ENCODE measurements at places on chromosomes 7 and 10.

GRCh38 chr10:12846718-12847117, 154.8 kb downstream of the CCDC3 start:
- DNase-seq = no peak

DNA sequence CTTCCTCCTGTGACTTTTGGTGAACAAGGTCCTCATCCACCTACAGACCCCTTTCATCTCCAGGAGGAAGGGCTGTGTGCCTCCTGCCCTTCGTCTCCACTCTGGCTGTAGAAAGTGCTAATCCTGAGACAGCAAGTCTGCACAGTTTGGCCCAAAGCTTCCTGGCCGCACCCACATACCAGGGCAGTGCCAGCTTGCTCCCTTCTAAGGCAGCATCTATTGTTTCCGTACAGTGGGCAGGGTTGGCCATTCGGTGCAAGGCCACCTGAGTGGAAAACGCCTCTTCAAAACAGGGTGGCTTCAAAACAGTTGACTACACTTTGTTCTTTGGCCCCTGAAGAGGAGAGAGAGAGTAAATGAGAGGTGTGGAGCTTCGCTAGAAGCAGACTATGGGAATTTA, 134.1 kb upstream of the KLF14 start:
- no peak for DNase-seq

DNA sequence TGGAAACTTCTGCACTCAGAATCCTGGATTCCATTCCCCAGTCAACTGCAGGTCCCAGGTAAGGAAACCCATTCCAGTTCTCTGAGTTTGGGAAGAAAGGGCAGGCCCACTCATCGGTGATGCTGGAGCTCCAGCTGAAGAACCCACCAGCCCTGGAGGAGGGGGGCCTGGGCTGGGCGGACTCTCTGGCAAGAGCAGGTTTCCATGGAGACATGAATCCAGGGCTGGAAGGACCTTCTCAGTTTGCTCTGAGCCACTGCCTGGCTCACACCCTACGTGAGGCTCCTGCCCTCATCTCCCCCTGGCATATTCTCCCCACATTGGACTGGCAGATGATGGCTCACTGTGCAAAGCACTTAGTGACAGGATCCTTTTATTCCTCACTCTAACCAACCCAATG, 73.3 kb upstream of the CPXM2 start:
- DNase-seq = no peak

DNA sequence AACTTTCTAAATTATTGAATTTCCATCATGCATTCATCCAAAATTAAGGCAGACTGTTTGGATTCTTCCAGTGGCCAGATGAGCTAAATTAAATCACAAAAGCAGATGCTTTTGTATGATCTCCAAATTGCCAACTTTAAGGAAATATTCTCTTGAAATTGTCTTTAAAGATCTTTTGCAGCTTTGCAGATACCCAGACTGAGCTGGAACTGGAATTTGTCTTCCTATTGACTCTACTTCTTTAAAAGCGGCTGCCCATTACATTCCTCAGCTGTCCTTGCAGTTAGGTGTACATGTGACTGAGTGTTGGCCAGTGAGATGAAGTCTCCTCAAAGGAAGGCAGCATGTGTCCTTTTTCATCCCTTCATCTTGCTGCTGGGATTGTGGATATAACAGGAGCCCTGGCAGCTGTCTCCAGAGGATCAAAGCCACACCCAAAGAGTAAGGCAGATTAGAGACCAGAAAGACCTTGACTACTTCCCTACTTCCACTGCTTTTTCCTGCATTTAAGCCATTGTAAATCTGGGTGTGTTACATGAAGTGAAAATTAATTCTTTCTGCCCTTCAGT, 8.2 kb upstream of the CFAP69 start:
- no peak for DNase-seq
